ENCODE measurements at places on chromosomes 4 and X.

DNA sequence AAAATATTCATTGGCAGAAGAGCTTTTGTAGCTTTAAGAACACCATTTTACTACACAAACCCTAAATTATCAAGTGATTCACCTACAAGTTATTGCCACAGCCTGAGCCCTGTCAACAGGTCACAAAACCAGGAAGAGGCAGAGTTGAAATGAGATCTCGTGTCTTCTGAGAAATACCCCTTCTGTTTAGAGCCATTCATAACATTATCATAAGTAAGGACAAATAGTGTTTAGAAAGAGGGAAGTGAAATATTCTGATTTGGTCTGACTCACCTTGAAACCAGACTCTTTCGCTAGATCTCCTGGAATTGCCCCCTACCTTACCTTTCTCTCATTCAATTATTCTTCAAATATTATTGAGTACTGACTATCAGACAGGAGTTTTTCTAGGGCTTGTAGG, 5.9 kb downstream of the ETDB start:
- DNase-seq: peak; percentile 47

DNA sequence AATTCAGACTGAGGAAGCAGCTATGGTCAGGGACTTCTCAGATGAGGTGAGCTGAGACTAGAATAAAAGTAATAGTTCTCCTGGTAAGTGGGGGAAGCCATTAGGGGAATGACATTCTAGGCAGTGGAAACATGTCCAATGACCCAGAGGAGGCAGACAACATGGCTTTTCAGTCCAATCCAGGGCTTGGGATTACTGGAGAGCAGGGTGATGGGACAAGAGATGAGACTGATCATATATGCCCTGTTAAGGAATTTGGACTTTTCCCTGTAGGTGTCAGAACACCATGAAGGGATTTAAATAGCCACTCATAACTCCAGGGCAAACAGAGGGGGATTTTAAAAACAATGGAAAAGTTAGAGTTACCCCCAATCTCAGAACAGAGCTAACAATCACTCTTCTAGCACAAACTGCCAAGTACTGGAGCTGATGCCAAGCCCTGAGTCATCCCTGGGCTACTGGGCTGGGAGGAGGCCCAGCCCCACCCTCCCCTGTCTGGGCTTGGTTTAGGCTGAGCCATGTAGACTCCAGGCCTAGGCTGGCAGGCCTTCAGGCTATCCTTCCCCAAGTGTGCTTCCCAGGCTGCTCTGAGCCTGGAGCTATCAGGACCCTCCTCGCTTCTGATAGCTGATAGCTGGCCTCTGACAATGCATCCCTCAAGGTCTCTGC, 22.7 kb upstream of the MSN start:
- no peak for DNase-seq

DNA sequence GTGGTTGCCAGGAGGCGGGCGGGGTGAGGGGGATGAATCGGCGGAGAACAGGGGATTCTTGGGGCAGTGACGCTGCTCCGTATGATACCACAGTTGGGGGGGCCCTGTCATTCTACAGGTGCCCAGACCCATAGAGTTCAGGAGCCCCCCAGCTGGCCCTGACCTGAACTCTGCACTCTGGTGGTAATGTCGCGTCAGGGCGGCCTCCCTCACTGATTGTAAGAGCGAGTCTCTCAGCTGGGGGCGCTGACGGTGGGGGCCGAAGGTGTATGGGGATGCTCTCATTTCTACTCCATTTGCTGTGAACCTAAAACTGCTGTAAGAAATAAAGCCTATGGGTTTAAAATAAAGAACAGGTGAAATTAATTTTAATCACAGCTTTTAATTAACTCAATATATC, 91.8 kb upstream of the PSAPL1 start:
- DNase-seq: no peak

DNA sequence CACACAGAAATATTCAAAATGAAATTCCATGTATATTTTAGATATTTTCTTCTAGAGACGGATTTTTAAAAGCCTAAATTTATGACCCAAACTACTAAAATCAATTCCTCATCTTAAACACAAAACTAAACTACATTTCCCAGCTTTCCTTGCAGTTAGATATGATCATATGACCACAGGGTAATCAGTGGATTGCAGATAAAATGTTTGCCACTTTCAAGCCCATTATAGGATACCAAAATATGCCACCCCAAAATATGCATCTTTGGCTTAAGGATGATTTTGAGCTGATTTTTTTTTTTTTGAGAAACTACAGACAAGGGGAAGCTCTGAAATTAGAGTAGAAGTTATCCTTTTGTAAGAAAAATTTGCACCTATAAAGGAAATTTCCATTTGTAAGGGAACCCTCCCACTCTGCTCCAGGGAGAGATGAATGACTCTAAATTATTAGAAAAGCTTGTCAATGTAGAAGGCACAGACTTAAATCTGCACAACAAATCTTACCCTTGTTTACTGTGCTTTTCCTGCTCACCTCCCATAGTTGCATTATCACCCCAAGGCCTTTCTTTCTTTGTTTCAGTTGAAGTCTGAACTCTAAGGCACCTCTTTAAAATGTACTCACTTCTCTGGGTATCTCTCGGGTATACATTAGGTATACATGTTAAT, 503.0 kb downstream of the PDHA2 start:
- no peak for DNase-seq

GRCh38 chrX:131764216-131764615, 220.3 kb downstream of the OR13H1 start:
- no peak for DNase-seq

GRCh38 chr4:107439401-107439800, 280.6 kb downstream of the PAPSS1 start:
- no peak for DNase-seq

DNA sequence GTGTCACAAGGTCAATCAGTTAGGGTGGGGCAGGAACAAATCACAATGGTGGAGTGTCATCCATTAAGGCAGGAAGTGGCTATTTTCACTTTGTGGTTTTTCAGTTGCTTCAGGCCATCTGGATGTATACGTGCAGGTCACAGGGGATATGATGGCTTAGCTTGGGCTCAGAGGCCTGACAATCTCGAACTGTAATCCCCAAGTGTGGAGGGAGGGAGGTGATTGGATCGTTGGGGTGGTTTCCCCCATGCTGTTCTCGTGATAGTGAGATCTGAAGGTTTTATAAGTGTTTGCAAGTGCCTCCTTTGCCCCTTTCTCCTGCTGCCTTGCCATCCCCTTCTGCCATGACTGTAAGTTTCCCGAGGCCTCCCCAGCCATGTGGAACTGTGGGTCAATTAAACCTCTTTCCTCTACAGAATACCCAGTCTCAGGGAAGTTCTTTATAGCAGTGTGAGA, 36.7 kb upstream of the STS start:
- DNase-seq: no peak

- no peak for DNase-seq
These were observed 5.2 kb upstream of the TCEANC start for GRCh38 chrX:13647709-13648212.

GRCh38 chrX:118717678-118718391, 9.6 kb upstream of the IL13RA1 start:
- DNase-seq: no peak

- no peak for DNase-seq
These were observed 75.0 kb downstream of the NAF1 start for GRCh38 chr4:163091685-163092034.

- DNase-seq: no peak
These were observed 3.4 kb upstream of the INTU start for GRCh38 chr4:127629371-127629770.

GRCh38 chrX:56764975-56765791, 36.1 kb downstream of the NBDY start:
- peak; percentile 54 for DNase-seq

- no peak for DNase-seq
These were observed 73.0 kb upstream of the FRMPD4 start for GRCh38 chrX:12065251-12065650.

- no peak for DNase-seq
These were observed at the start of gene SRPX2 for GRCh38 chrX:100643956-100644860. SRPX2 (plus strand) TSS chrX:100644199; CDS start chrX:100646323, 2,124 bp downstream.

- DNase-seq: no peak
These were observed 111.9 kb upstream of the EDNRA start for GRCh38 chr4:147368948-147369347.

- peak; percentile 34 for DNase-seq
These were observed 4.5 kb downstream of the PLXNB3 start for GRCh38 chrX:153768311-153769157.

GRCh38 chr4:166622425-166622977, 611.8 kb downstream of the SPOCK3 start:
- no peak for DNase-seq

GRCh38 chrX:34562006-34562405, 95.1 kb downstream of the TMEM47 start:
- no peak for DNase-seq

DNA sequence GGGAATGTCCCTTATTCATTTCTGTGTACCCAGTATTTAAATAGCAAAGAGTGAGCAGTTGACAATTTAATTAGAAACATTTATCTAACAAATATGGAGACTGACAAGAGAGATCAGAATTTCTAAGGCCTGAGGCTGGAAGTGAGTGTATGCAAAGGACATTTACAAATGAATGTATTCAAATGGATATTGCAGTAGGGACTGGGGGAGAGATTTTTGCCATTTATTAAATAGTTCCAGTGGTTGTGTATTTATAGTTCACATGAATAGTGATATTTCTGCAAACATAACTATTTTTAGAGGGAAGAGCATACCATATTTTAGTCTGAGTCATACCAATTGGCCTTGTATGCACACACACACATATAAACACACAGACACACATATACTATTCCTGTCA, 592.4 kb downstream of the GLUD2 start:
- DNase-seq: no peak

- no peak for DNase-seq
These were observed 196.9 kb downstream of the PDHA2 start for GRCh38 chr4:96036781-96037180.

- DNase-seq: no peak
These were observed 12.2 kb upstream of the TMPRSS11B start for GRCh38 chr4:68257719-68258118.

DNA sequence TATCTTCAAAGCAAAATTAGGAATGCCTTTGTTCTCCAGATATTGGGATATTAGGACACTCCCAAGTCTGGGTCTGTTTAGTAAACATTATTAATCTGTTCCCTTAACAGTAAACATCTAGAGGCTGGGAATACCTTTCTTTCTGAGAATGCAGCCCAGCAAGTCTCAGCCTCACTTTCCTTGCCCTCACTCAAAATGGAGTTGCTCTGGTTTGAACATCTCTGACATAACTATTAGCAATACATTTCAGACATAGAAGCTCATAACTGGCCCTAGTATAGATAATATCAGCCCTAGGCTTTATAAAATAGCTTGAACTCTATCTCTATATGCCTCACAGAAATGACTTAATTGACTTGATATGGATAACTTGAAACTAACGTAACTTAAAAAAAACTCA, 299.8 kb downstream of the SPATA18 start:
- no peak for DNase-seq

GRCh38 chr4:41000356-41000755, 214.0 kb downstream of the APBB2 start:
- no peak for DNase-seq

DNA sequence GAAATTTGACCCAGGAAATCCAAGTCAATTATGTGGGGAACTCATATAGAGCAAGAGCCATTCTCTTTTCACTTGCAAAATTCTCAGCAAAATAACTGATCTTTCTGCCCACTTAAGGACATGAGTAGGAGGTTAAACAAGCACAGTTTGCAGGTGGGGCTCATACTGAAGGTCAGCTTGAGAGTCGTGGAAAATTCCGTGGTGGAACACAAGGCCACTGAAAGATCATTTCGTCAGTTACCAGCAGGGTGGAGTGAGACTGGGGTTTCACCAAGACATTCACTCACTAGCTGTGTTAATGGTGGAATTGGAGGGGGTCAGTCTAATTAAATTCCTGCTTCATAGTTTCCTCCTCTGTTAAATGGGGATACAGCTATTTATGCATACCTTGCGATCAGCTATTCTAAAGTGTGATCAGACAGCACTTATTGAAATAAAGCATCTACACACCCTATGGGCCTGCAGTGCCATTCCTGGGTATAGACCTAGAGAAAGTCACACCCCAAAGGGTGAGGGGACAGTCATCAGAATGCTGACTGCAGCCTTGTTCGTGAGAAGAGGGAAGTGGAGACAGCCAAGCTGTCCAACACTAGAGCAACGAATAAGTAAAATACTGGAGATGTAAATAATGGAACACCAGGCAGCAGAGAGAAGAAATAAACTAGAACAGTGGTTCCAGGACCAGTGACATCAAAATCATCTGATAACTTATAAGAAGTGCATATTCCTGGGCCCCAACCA, 42.7 kb upstream of the CLNK start:
- DNase-seq: peak; percentile 47

GRCh38 chrX:66176134-66176533, 12.1 kb downstream of the HEPH start:
- no peak for DNase-seq

DNA sequence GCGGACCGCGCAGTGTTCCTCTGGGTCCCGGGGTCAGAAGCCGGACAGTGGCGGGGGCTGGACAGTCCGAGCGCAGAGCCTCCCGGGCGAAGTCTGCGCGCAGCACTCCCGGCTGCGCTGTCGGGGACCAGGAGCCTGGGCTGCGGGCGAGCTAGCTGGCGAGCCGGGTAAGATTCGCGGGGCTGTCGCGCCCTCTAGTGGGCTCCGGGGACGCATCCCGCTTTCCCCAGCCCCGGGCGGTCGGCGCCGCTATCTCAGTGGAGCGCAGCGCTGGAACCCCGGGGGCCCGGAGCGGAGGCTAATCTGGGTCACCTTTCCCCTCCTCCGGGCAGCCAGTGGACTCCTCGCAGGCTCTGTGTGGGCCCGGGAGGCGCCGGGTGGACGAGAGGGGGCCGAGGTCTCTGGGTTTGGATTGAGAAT, 4.2 kb downstream of the PDGFRA start:
- DNase-seq: peak; percentile 90

- no peak for DNase-seq
These were observed 58.2 kb upstream of the TRIM2 start for GRCh38 chr4:153146031-153146430.

- no peak for DNase-seq
These were observed 88.2 kb upstream of the PPARGC1A start for GRCh38 chr4:23978002-23978401.

GRCh38 chr4:128516301-128516969, 228.8 kb upstream of the PGRMC2 start:
- DNase-seq: peak; percentile 39

DNA sequence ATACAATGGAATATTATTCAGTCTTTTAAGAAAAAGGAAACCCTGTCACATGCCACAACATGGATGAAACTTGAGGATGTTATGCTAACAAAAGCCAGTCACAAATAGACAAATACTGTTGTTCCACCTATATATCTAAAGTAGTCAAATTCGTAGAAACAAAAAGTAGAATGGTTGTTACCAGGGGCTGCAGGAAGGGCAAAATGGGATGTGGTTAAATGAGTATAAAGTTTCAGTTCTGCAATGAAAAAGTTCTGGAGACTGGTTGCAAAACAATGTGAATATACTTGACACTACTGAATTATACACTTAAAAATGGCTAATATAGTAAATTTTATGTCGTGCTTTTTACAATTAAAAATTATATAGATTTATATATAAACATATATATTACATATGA, 12.2 kb downstream of the SPOCK3 start:
- DNase-seq: no peak

- no peak for DNase-seq
These were observed 97.0 kb downstream of the AFAP1 start for GRCh38 chr4:7842384-7843279.

GRCh38 chrX:14673764-14674163, 144.4 kb downstream of the GLRA2 start:
- peak; percentile 33 for DNase-seq

- DNase-seq: no peak
These were observed 1365.8 kb upstream of the DIAPH2 start for GRCh38 chrX:95318882-95319281.

- DNase-seq: no peak
These were observed 1981.9 kb upstream of the TENM3 start for GRCh38 chr4:180261346-180261745.
